ENCODE measurements at places on chromosomes 12 and 14.

GRCh38 chr14:68367536-68367935 is 425.3 kb downstream of the ZFP36L1 start:
- DNase-seq: no peak

- DNase-seq: no peak
These were observed 3.0 kb downstream of the ETV6 start for GRCh38 chr12:11652351-11653040.

DNA sequence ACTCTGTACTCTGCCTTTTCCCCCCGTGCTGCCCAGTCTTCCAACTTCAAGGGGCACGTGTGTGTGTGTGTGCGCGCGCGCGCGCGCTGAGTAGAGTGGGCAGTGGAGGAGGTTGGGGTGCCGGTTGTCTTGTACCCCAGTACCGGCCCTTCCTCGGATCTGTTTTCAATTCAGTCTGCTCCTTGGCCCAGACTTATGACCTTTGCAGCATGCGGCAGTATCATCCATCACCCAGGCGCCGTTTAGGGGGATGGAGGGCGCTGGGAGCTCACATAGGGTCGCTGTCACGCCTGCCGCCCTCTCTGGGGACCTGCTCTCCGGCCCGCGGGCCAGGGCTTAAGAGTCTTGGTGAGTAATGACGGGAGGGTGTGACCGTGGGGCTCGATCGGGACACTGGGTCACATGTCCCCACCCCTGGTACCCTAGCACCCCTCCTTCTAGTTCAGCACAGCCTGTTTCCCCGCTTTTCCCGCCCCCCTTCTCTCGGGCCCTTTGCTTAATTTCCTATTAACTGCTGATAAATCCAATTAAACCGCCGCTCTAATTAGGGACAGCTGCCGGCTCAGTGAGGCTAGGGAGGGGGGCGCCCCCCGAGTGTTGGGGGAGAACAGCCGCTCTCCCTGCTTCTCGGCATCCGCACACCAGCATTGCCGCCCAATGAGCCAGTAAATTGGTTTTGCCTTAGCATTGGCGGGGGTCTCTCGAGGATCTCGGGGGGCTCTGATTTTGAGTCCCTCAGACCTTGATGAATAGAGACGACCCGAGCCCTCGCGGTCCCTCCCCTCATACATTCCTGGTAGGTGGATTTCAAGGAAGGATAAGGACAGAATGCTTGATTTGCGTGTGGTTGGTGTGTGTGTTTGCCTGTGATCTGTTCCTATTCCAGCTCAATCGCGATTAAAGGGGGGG is 9.3 kb downstream of the STAC3 start:
- no peak for DNase-seq

GRCh38 chr14:36194663-36195062 is 18.1 kb upstream of the PTCSC3 start:
- DNase-seq: no peak

- DNase-seq: peak; percentile 35
These were observed 559 bp upstream of the CKAP4 start for GRCh38 chr12:106248312-106248845.

- DNase-seq: no peak
These were observed 34.2 kb upstream of the PLXNC1 start for GRCh38 chr12:94114166-94114565.

- no peak for DNase-seq
These were observed 148.0 kb downstream of the SLC38A4 start for GRCh38 chr12:46677749-46678148.
